Ovary (tissue), 10 donors: ENCODE measurements at places on chromosomes 5 and 9. TPM values are rescaled to one million over a fixed set of nuclear protein-coding genes. Genes with fewer than 3 reads are reported as not detected.

- H3K4me3 ChIP-seq: no peak overlapping the region
- H3K36me3 ChIP-seq: no peaks in the 10 kb centered on the region
- H3K4me1 ChIP-seq: peaks cover 8% of the 10 kb centered on the region
- H3K27me3 ChIP-seq: no peaks in the 10 kb centered on the region
- DNase-seq: no peak
Observed at GRCh38 chr5:66558560-66558959, 37.6 kb upstream of the MAST4 start.

GRCh38 chr5:1155191-1156032 is 43.5 kb upstream of the SLC12A7 start:
- no peaks in the 10 kb centered on the region for H3K4me1 ChIP-seq
- no peak overlapping the region for H3K27ac ChIP-seq
- DNase-seq: no peak
- no peak overlapping the region for H3K4me3 ChIP-seq
- H3K27me3 ChIP-seq: peaks cover 4% of the 10 kb centered on the region

DNA sequence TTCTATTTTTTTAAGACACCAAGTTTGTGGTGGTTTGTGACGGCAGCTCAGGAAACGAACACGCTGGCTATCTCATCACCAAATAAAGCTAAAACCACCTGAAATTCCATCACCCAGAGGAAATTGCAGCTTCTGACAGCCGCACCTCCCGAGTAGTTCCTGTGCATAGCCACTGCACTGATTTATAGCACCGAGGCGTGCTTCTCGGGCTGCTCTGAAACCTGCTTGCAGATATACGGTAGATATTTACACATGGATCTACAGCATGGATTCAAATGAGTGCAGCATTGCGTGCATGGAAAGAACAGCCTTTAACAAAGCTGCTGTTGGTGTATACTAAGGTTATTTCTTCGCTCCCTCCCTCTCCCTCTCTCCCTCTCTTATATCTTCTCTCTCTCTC is 153.8 kb downstream of the PHF2 start:
- no peak overlapping the region for H3K4me3 ChIP-seq
- no peak overlapping the region for H3K27ac ChIP-seq
- DNase-seq: no peak
- H3K27me3 ChIP-seq: no peaks in the 10 kb centered on the region
- H3K36me3 ChIP-seq: no peaks in the 10 kb centered on the region

PCDHGA9 gene
- polyA plus RNA-seq: 2.3 TPM

NR4A3 gene
- polyA plus RNA-seq: 3.4 TPM
